ENCODE measurements at places on chromosomes 1 and 21. TPM values are rescaled to one million over a fixed set of nuclear protein-coding genes. Genes with fewer than 3 reads are reported as not detected.
A peak's percentile ranks its signal among the peaks of the same experiment; 100 is the strongest.

The C1orf56 gene
- total RNA-seq = 0.53 TPM

The ANGPTL3 gene
- not detected for total RNA-seq

The TNFRSF8 gene
- not detected for total RNA-seq

The FCRLB gene
- 0.26 TPM for total RNA-seq

The RIPPLY3 gene
- total RNA-seq = not detected

The WNT9A gene
- 7.3 TPM for total RNA-seq

The TATDN3 gene
- 12.1 TPM for total RNA-seq

The TSSK3 gene
- 0.64 TPM for total RNA-seq

The TOR3A gene
- total RNA-seq = 17.0 TPM

The CRYBG2 gene
- 19.5 TPM for total RNA-seq

The ABCD3 gene
- 40.6 TPM for total RNA-seq

The GPR37L1 gene
- under 0.01 TPM for total RNA-seq

The MYCBP gene
- 11.6 TPM for total RNA-seq

DNA sequence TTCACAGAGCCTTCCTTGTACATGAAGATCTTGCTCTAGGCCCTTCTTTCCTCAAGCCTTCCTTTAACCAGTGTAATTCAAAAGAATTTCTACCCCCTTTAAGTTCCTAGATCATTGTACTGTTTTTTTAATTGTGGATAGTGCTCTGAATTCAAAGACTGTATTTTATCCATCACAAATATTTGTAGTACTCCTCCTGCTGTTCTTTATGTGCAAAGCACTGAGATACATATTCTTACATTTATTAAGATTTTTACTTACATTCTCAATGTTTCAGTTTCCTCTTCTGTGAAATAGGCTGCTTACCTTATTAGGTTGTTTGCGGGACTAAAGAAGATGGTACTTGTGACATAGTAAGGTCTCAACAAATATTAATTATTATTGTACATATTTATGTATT, 168.8 kb upstream of the PDE4B start:
- no peak for DNase-seq

DNA sequence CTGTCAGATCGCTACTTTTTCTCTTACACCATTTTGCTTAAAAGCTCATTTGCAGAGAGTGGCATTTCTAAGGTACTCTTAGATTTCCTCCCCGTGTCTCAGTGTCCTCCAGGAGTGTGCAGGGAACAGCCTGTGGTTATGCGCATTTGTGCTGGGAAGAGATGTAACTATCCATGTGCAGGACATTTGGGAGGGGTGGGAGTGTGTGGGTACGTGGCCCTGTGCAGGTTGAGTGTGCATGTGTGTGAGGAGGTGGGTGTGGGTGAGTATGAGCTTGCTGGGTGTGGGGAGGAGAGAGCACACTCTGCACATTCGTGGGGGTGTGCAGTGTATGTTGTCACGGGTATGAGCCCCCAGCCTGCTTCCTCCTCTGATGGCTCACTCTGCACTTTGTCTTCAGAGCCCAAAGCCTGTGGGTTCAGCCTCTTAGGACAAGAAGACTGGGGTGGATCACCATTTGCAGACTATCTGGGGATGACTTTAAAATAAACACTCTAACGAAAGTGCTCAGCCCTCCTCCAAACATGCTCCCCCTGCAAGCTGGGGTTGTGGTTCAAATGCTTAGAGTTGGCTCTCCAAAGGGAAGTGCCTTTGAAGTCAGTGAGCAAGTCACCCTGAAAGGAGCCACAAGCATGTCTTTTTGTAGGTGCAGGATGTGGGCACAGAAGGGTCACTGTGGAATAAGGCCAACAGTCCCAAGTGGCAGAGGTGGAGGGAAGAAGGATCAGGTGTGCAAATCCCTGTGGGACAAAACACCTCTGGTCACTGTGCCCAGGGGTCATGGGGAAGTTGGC, 295.4 kb downstream of the RRAGC start:
- DNase-seq = no peak

- no peak for DNase-seq
Measured at GRCh38 chr1:50921029-50921428, 39.0 kb downstream of the FAF1 start.

- DNase-seq = no peak
Measured at GRCh38 chr1:234879147-234880080, 249.2 kb downstream of the TOMM20 start.

- no peak for DNase-seq
Measured at GRCh38 chr1:47962750-47963492, 34.3 kb downstream of the TRABD2B start.

GRCh38 chr1:53592985-53593757, 134.0 kb downstream of the DMRTB1 start:
- DNase-seq = no peak

DNA sequence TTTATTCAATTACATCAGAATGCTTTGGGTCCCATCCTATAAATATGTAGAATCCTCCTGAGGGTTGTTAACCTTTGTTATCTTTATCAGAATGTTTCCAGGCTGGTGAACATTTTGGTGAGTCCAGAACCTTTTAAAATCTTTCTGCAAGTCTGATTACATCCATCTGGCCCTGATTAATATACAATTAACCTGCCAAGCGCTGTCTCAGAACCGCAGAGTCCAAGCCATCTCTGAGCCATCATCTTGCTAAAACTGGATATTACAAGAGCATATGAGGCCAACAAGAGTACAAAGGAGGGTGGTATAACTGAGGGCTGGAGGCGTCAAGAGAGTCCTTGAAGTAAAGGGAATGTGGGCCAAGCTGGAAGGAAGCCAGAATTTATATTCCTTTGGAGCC, 88.6 kb upstream of the ZC3H11B start:
- DNase-seq = no peak

- DNase-seq = peak; percentile 69
Measured at GRCh38 chr1:108142773-108143394, 57.3 kb downstream of the SLC25A24 start.

GRCh38 chr21:44087426-44088400, 19.5 kb upstream of the PWP2 start:
- no peak for DNase-seq

GRCh38 chr1:12629511-12629956, 11.5 kb upstream of the DHRS3 start:
- DNase-seq = no peak

- peak; percentile 65 for DNase-seq
Measured at GRCh38 chr1:110209715-110210603, at the start of gene KCNC4. TSS of gene KCNC4 (plus strand) at chr1:110210314. CDS start at chr1:110211500, 1,186 bp downstream.

DNA sequence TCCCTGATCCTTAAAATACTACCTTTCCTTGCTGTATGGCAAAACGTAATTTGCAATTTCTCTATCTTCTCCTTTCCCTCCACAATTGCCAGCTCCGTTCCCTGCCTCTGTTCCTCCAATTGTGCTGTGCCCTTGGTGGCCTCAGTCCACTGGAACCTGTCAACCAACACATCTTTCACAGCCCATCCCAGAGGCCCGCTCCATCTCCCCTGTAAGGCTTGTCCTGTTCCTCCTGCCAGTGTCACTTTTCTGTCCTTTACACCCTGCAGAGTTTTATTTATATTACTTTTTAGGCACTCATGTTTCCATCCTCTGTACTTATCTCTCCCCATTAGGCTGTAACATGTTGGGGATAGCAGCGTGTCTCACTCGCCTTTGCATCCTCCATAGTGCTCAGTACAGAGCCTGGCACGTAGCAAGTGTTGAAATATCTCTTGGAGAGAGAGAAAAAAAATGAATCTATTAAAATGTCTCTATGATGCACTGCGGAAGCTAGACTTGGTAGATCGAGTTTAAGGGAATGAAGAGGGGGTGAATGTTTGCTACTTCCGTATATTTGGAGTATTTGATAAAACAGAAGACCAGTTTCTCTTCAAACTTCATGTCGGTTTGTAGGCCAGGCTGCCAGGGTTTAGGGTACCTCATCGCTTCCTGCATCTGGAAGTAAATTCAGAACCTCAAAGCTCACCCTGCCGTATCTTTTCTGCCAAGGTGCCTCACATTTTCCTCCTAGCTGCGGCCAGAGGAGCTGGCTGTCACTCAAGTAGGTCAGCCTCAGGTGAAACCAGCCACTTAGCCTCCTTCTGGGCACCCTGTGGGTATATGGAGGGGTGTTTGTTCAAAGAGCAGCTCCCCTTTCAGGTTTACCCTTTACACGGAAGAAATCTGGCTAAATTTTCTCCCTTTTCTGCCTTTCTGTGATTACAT, 303.8 kb downstream of the TM2D1 start:
- DNase-seq = no peak

DNA sequence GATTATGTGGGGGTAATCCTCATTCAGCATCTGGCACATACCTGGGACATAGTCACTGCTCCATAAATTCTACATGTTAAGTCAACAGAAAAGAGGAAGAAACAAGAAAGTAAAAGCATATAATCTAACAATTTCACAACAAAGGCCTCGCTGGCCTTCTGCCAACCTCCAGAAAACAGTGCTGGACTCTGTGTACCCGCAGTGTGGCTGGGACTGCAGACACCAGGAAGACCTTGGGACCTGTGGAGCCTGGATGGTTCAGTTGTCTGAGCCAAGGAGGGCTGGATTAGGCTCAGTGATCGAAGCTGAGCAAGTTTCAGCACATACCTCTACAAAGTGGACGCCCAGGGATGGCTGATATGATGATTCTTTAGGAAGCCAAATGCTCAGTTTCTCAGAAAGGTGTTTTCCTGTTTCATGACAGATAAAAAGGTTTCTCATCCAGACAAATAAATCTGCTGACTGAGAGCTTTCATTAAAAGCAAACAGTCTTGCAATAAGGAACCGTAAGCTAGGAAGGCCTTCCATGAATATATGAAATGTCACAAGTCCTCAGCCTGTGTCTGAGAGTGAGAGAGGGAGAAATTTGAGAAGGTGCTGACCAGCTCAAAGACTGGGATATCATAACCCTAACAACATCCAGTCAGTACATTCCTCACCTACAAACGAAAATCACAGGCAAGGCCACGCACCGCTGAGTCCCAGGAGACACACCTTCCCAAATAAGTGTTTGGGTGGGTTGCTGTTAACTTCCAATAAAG, 48.4 kb downstream of the CAPZB start:
- peak; percentile 88 for DNase-seq

- DNase-seq = peak; percentile 90
Measured at GRCh38 chr1:169999331-169999741, 75.2 kb downstream of the KIFAP3 start.

- no peak for DNase-seq
Measured at GRCh38 chr1:235122348-235122747, 6.3 kb downstream of the TOMM20 start.

DNA sequence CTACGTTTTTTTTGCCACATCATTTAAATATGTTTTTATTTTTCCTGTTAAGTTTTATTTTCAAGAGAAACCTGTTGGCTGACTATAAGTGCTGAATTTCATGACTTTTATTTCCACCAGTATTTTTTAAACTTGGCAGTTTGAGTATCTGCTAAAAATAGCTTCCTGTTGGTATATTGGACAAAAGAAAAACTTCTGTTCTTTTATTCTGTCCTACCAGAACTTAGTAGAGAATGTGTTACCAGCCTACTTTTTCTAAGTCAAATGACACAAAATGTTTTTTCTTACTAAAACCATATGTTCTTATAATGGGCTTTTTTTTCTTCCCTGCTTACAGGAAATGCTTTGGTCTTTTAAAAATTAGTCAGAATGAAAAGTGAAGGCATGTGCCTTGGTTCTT, 7.6 kb downstream of the DR1 start:
- no peak for DNase-seq

GRCh38 chr1:186420923-186421322, 40.0 kb downstream of the PDC start:
- no peak for DNase-seq

- peak; percentile 47 for DNase-seq
Measured at GRCh38 chr1:24199291-24199900, 12.3 kb upstream of the IFNLR1 start.

DNA sequence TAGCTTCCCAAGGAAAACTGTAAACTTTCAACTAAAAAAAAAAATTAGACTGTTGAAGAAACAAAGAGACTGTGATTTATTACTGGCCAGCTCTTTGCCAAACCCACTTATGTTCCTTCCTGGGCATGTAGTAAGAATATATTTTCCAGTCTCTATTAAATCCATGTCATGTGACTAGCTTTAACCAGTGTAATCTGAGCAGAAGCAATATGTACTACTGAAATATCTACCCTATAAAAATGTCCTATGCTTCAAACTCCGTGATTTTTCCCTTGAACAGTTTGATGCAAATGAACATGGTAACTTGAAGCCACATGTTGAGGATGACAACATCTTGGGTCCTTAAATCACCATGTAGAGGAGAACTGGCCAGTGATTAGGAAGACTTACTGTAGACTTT, 144.5 kb downstream of the NTMT2 start:
- no peak for DNase-seq

- DNase-seq = no peak
Measured at GRCh38 chr1:42950116-42950481, 8.6 kb downstream of the SLC2A1 start.

- no peak for DNase-seq
Measured at GRCh38 chr1:30274173-30274970, 449.0 kb downstream of the MATN1 start.

GRCh38 chr1:159066108-159066507, 10.5 kb downstream of the AIM2 start:
- DNase-seq = no peak

GRCh38 chr1:30305061-30305460, 418.3 kb downstream of the MATN1 start:
- DNase-seq = no peak

- DNase-seq = no peak
Measured at GRCh38 chr1:3021801-3022401, 634 bp downstream of the ACTRT2 start.

DNA sequence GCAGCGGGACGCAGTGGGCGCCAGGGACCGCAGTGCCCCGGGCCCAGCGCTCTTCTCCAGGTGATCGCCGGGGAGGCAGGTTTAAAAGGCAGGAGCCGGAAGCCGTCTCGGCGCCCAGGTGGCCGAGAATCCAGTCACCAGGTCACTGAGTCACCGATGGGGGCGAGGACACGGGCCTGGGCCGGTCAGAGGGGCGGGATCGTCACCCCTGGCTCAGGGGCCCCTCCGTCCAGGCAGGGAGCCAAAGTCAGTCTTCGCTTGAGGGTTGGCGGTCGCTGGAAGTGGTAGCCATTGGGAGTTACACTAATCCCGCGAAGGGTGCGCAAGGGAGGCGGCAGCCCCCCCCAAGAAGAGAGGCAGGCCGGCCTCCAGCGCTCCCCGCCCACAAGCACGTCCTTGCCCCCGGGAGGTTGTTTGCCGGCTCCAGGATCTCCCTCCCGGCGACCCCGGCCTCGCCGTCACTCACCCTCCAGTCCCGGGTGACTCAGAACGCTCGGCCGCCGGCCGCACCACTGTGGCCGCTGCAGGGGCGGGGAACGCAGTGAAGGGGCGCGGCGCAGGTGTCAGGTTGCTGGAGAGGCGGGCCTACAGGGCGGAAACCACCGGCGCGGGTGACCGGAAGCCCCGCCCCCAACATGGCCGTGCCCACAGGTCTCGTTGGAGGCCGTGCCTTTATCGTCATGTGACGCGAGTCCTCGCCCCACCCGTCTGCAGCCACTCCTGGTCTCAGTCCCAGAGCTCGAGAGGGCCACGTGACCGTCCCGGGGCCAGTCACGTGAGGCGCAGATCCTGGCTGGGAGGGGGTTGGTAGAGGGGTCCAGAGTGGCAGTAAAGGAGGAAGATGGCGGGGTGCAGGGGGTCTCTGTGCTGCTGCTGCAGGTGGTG, at the start of the genes CLCN6 and MTHFR:
TSS of gene CLCN6 (plus strand) at position 770 of the 885 bp plus-strand sequence. CDS start at position 842, 72 bp downstream.
TSS of gene MTHFR (minus strand) at position 543 of the 885 bp plus-strand sequence. CDS start 2,848 bp downstream, outside the sequence.
- peak; percentile 96 for DNase-seq

Measured in bronchial epithelial cell (primary cell).